Activated CD8-positive, alpha-beta memory T cell treated with anti-CD3 and anti-CD28 coated beads, Interleukin-2, amount 50 U/mL, for 48 hours (primary cell): ENCODE measurements at places on chromosomes 7 and 10.

GRCh38 chr7:18343047-18343446, 152.5 kb upstream of the HDAC9 start:
- no peak for DNase-seq

DNA sequence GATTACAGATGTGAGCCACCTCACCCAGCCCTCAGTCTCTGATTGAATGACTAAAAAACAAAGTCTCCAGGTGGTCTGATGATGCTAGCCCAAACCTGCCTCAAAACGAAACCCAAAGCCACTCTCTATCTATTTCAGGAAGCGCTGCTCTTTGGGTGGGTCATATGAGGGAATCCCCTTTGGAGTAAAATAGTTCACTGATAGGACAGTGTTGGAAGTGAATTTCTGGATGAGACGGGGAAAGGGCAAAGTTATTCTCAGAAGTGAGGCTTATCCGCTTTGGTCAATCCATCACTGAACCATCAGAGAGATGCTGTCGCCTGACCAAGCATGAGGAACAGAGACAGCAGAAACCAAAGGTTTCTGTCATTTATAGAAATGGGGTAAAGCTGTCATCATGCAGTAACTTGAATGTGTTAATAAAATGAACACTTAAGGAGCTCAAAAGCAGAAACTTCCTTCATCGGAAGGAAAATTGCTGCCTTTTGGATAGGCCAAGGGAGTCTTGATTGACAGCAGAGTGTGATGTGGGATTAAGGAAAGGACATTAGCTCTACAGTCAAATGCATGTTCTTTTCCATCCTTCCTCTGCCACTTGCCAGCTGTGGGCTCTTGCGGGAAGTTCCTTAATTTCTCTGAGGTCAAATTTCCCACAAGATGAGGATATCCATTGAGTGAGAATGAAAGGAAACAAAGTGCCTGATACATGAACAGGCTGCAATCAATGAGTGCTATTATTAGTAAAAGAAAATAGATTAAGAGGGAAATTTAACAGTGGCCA, 64.9 kb upstream of the C1QL3 start:
- no peak for DNase-seq

DNA sequence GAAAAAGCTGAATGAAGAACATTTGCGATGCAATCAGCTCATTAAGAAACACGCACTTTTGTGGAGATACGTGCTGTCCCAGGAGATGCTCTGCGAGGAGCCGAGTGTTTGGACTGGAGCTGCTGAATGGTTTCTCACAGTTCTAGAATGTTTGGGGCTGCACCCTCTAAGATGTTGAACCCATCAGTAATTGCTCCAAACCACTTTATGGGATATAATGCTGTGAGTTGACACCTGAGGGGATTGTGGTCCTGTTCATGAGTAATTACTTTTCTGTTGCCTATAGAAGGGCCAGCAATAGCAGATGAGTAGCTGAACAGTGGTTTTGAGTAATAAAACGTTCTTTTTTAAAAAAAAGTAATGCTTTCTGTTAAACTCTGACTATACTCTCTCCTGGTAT, 63.1 kb downstream of the IKZF1 start:
- DNase-seq = no peak

- no peak for DNase-seq
Observed at GRCh38 chr10:113866551-113867394, 12.3 kb downstream of the NHLRC2 start.

DNA sequence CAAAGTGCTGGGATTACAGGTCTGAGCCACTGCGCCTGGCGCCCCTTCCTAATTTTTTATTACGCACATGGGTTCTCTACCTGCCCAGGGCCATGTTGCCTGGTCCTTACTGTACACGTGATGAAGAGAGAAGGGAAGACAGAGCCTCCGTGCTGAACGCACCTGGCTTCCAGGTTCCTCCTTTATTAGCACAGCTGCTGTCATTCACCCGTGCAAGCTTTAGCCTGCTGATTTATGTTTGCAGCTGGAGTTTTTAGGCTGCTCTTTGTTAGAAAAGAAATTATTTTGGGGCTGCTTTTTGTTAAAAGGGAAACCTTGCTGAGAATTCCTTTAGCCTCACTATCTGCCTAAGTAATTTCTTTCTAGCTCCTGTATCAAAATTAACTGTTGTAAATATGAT, 417.0 kb downstream of the CALN1 start:
- no peak for DNase-seq
